ENCODE measurements at places on chromosomes 1 and 21.

- no peak for DNase-seq
Observed at GRCh38 chr1:221841251-221841982, 99.5 kb upstream of the DUSP10 start.

- DNase-seq = no peak
Observed at GRCh38 chr1:184461321-184461720, 74.5 kb downstream of the C1orf21 start.

DNA sequence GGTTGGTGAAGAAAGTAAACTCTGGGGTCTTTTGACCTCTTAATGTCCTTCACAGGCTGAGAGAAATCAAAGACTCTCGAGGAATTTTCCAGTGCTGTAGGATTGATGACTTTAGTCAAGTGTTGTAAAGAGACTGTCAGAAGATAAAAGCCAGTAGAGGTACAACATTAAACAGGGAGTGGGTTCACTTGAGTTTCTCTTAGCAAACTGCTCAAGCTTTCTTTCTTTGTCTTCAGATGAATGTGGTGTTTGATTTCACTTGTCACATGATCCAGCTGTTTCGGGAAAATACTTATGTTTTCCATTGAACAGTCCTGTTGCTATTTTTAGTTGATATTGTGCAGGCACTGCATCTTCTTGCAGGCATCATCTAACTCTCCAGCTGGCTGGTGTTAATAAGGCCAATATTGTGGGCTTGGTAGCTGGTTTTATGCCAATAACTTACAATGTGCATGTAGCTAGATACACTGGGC lies 45.6 kb downstream of the XCL2 start:
- DNase-seq = no peak

DNA sequence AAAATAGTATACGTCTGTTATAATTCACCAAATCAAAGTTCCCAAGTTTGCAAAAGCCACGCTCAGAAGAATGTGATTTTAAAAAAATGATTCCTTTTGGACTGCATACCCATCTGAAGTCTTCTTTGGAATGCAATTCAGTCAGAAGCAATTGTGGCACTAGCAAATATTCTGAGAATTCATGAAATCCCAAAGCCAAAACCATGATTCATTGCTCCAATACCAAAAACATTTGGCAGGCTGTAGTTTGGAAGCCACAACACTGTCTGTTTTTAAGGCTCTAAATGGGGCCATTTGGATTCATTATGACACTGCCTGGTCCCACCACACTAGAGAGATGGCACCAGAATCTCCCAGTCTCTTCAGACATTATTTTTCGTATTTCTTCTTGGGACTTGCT lies 21.8 kb upstream of the LRRC53 start:
- DNase-seq = no peak

DNA sequence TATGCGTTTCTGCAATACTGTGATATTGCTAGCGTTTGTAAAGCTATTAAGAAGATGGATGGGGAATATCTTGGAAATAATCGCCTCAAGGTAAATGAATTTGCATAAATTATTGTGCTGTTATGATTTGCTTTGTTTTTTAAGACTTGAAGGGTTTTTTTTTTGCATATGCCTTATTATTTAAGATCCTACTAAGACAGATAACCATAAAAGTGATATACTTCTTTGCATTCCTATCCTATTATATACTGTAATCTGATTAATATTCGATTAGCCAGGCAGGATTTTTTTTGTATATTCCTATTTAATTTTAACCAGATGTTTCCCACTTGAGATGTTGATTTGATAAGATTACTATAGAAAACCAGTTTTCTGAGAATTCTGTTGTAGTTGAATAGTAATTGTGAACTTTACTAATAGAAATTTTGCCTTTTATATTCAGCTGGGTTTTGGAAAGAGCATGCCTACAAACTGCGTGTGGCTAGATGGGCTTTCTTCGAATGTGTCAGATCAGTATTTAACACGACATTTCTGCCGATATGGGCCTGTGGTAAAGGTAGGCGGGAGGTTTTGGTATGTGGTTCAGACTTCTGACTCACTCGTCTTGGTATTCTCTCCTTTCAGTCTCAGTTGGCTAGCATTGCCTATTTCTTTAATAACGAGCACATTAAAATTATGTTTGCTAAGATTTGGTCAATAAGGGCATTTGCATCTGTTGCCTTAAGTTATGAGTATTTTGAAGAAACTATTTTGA lies 56.8 kb downstream of the ZBTB17 start:
- no peak for DNase-seq
